ENCODE measurements at places on chromosomes 2 and 18.

DNA sequence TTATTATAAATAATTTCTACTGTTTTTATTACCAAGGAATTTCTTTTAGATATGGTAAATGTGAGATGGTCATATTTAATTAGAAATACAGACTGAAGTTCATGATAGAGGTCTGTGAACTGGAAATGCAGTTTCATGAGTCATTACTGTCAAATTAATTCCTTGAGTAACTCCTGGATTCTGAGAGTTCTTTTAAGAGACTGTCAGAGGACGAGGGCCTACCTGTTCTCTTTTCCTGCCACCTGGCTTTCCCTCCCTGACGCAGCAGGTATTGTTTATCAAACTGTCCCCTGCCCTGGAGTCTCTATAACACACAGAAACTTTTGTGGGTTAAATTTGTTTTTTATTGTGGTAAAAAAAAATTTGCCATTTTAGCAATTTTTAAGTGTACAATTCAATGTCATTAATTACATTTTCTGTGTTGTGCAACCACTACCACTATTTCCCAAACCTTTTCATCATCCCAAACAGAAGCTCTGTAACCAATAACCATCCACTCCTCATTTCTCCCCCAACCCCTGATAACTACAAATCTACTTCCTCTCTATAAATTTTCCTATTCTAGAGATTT, 142.6 kb downstream of the DIS3L2 start:
- no peak for DNase-seq

GRCh38 chr2:69097148-69097610, 84.2 kb downstream of the ANTXR1 start:
- DNase-seq, result no peak

DNA sequence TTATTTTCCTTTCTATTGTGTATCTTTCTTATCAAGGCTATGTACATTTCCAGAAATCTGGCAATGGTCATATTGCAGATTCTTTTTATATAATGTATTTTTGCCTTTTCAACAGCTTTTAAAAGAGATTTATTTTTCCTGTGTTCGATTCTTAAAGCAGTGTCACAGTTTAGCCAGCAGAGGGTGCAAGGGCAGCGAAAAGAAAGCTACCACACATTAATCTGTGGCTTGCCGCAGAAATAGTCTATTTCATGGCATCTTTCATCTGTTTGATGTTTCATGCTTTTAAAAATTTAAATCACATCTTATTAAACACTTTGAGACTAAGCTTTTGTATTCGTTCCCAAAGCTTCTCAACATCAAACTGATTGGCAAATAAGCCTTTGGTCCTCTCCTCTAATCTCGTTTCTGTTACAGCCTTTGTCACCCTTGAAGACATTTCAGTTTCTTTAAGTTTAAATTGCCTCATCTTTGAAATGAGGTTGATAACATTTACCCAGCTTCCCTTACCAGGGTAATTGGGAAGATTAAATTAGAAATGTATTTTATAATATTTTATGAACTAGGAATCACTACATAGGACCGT, 73.3 kb downstream of the PIK3C3 start:
- DNase-seq, result no peak

DNA sequence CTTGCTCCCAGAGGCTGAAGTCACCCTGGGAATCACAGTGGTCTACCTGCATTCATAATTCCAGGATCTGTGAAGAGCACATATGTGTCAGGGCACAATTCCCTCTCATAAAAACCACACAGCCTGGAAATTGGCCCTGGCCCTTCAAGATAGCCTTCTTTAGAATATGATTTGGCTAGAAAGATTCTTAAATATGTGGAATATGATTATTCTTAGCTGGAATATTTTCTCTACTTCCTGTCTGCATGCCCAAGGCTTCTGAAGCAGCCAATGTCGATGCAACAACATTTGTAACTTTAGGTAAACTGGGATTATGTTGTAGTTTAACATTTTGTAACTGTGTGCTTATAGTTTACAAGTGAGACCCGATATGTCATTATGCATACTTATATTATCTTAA, 24.2 kb downstream of the ICOS start:
- DNase-seq, result no peak

DNA sequence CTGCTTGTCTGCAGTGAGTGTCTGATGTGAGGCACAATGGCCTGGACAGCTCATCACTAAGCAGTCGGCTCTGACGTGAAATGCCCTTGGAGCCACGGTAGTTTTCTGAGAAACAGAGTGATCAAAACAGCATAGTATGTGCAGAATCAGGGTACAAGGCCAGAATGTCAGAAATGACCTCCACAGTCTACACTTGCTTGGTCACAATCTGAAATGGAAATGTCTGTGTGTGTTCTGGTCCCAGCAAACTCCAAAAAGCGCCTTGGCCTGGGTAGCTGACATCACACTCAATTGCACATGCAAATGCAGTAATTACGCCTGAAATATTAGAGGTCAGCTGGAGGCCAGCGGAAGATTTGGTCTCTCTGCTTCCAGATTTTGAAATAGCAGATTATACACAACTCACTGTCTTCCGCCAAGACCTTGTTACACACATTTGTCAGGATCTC, 95.4 kb downstream of the CTAGE1 start:
- no peak for DNase-seq

DNA sequence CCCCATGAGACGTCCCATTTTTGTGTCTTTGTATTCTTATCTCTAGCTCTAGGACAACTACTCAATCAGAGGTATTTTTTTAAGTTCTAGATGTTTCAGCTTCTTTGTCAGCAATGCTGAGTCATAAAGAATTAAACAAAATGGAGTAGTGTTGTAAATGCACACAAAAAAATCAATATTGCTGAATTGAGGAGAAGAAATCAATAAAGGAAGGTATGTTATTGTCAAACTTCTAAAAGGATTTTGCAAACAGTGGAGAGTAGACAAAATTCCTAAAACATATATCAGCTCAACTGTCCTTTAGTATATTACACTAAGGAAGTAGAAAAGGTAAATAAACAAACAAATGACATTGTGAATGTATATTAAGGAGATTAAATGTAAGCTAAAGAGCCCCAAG, 726.1 kb upstream of the NRXN1 start:
- no peak for DNase-seq

- no peak for DNase-seq
These were observed 68.9 kb downstream of the RTN4 start for GRCh38 chr2:54981385-54981784.

DNA sequence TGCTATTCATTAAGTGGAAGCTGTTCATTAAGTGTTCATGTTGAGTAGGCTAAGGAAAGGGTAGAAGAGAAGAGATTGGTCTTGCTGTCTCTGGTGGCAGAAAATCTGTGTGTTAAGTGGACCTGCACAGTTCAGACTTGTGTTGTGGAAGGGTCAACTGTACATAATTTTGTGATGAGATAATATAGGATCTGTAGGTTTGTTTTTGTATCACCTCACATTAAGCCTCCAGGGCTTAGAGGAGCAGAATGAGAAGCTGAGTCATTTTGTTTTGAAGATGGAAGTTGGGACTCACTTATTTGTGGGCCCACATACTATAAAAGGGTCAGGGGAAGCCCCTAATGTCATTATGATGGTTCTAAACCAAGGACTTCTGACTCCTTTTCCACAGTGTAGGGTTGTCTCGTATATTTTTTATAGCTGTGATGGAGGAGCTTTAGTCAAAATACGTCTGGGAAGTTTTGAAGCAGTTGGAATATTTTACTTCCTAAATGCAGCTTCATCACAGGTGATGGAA, 18.2 kb downstream of the PMS1 start:
- no peak for DNase-seq

- no peak for DNase-seq
These were observed 146.5 kb downstream of the DLGAP1 start for GRCh38 chr18:4308576-4308975.

GRCh38 chr18:26756556-26756955, 109.0 kb downstream of the AQP4 start:
- DNase-seq, result no peak

- DNase-seq, result no peak
These were observed 69.1 kb upstream of the MAP4K3 start for GRCh38 chr2:39506215-39506614.

DNA sequence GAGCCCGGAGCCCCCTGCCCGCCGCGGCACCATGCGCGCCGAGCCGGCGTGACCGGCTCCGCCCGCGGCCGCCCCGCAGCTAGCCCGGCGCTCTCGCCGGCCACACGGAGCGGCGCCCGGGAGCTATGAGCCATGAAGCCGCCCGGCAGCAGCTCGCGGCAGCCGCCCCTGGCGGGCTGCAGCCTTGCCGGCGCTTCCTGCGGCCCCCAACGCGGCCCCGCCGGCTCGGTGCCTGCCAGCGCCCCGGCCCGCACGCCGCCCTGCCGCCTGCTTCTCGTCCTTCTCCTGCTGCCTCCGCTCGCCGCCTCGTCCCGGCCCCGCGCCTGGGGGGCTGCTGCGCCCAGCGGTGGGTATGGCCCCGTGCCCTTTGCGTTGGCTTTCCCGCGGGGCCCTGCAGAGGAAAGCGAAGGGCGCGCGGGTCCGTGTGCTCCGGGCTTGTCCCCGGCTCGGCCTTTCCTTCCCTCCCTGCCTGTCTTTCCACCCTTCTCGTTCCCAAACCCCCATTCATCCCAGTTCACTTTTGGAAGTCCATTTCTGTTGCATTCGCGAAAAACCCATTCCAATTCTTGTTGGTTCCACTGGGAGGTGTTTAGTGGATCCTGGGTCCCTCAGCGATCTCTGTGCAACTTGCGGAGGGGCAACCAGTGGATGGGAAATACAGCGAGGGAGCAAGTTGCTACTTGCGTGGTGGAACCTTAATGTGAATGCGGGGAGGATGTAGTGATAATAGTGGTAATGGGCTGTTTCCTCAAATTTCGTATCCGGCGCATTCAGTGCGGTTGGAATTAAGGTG, 599 bp downstream of the ADAM23 start:
- DNase-seq, result no peak

GRCh38 chr2:39629646-39630045, 36.1 kb upstream of the TMEM178A start:
- no peak for DNase-seq

DNA sequence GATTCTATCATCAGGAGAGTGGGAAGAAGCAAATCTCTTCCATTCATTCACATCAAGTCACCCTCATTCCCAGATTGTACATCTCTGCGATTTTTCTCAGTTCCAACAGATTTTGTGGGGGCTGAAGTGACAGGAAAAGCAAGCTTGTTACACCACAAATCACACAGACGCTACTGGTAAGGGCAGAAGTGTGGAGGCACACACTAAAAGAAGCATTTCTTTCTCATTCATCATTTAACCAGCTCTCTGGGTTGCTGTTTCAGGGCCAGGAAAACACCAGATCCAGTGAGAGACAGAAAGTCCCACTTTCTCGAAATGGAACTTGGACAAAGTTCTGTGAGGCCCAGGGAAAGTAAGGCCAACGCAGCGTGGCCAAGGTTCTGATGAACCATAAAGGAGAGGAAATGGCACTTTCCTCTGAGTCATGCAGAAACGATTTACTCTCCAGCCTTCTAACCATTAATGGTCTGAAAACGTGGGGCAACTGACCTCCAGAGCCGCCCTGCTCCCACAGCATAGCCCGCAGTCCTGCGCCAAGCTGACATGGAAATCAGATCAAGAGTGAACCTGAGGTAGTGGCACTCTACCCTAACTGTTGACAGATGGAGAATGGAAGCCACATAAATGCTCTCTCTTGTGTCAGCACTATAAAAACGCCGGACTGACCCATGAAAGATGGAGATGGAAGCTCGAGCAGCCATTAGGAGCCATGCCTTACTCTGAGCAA, 191.0 kb downstream of the C1D start:
- DNase-seq, result no peak

DNA sequence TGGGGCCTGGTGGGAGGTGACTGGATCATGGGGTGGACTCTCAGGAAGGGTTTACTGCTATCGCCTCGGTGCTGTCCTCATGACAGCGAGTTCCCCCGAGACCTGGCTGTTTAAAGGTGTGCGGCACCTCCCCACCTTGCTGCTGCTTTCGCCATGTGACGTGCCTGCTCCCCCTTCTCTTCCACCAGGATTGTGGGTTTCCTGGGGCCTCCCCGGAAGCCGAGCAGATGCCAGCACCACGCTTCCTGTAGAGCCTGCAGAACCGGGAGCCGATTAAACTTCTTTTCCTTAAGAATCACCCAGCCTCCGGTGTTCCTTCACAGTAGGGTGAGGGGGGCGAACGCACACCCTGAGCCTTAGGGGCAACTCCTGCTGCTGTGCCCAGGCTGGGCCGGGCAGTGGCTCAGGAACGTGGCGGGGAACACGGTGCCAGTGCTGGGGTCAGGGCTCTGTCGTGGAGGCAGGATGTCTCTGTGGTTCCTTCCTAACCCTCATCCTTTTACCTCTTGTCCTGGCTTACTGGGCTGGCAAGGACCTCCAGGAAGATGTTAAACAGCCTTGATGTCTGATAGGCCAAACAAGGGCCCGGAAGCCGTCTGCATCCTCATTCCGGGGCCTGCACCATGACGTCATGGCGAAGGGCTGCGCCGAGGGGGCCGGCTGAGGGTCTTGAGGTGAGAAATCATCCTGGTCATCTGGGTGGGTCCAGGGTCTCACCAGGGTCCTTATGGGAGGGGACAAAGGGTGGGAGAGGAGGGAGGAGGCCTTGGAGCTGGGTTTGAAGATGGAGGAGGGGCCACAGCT, 12.7 kb downstream of the NEU4 start:
- no peak for DNase-seq

GRCh38 chr2:202178346-202178958, 59.9 kb downstream of the SUMO1 start:
- no peak for DNase-seq

GRCh38 chr2:260507-261161, 3.2 kb downstream of the SH3YL1 start:
- no peak for DNase-seq
